ENCODE measurements at places on chromosomes 4 and X.

DNA sequence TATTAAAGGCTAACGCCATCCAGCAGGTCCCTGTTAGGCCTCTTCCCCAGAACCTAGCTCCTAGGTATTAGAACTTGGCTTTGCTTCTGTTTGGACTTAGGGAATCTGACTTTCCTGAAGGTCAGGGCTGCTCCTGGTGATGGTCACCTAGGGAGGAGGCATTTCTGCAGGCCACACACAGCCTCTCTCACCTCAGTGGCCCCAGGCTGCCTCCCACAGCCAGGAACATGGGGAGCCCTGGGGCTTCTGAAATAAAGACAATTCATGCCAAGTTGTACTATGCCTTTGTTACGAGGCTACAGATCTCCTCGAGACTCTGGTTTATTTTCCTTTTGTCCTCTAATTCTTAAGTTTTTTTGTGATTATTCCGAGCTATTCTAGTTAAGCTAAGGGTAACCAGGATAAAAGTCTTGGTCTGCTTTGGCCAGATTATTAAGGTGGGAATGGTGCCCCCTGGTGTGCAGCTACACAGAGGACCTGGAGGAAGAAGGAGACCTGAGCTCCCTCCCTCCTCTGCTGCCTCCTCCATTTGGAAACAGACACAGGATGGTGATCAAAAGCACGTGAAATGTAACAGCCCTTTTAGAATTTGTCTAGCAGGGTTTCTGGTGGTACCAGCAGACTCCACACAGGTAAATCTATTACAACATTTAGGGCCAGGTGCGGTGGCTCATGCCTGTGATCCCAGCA lies 131.0 kb downstream of the DCLK2 start:
- DNase-seq: no peak

DNA sequence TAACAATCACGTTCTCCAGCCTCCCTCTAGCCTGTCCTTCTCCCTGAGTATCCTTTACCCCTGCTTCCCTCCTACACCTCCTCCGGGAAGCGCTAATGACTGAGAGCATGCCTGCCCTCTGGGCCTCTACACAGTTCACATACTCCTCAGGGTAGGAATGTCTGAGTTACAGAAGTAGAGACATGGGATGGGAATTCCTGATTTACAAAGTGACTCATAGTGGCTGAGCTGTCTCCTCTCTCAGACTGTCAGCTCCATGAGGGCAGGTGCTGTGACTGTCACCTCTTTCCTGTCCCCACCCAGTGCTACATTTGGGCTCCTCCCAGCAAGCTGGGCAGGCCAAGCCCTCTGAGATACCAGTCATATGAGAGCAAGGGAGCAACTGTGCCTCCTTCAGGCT lies 2.6 kb downstream of the LAS1L start:
- DNase-seq: no peak

DNA sequence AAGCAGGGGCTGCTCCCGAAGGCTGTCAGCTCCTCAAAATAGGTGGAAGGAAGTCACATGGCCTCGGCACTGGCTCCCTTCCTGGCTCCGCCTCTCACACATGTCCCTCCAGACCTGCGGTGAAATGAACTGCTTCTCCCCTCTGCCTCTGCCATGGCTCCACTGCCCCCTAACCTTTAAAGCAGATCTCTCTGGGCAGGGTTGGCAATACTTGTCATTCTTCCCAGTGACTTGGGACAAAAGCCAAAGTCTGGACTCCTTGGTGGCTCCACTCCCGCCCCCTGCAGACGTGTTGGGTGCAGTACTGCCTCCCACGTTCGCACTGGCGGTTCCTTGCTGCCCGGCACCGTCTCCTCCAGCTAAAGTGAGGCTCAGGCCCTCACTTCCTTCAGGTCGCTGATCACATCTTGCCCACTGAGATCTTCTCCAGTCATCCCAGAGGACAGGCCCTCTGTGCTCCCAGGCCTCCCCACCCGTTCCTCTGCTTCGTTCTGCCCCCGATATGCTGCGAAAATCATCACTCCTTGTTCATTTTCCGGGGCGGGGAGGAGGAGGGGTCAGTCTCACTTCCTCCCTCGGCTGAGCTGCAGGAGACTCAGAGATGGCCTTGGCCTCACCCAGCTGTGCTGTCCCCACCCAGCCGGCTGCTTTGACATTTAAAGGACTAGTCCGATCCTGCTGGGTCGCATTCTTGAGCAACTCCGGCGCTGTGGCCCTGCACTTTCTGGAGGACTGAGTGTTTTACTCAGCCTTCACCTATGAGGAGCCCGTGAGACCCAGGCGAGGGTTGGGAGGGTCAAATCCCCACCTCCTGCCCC lies 97.4 kb downstream of the PHKA2 start:
- peak; percentile 51 for DNase-seq

GRCh38 chrX:20527558-20528011 lies 260.9 kb upstream of the RPS6KA3 start:
- no peak for DNase-seq

DNA sequence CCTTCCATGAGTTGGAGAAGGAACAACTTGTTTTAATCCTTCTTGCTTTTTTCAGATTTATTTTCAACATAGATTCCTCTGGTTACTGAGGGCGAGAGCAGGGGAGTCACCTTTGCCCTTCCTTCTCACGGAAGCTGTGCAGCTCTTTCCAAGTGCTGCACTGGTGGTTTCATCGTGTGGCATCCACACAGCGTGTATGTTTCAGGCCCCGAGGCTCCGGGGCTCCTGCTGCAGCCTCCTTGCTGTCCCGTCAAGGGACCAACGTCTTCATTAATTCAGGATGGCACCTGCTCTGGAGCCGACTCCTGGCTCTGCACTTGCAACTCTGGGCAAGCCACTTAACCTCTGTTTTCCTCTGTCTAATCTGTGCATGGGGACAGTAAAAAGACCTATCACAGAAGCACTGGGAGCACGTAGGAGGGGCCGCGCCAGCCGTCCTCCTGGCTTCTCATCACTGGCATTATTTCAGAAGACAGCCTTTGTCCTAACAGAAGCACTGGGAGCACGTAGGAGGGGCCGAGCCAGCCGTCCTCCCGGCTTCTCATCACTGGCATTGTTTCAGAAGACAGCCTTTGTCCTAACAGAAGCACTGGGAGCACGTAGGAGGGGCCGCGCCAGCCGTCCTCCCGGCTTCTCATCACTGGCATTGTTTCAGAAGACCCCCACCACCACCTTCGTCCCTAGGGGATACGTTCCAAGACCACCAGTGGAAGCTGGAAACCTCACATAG lies 117.8 kb upstream of the NKX1-1 start:
- no peak for DNase-seq

DNA sequence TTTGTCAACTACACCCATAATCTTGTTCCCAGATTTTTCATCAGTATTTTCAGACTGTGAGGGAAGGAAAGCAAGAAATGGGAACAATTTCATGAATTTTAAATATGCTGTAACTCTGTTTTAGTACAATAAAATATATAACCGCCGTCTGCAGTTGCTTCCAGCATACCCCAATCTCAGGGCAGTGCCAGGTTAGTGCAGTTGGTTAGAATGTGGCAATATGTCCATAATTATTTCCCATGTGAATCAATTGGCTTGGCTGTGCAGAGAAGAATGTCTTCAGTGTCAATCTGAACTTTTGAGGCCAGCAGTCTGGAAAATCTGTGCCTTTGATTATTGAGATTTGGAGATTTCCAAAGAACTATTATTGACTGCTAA lies 5.0 kb upstream of the MMAA start:
- no peak for DNase-seq

DNA sequence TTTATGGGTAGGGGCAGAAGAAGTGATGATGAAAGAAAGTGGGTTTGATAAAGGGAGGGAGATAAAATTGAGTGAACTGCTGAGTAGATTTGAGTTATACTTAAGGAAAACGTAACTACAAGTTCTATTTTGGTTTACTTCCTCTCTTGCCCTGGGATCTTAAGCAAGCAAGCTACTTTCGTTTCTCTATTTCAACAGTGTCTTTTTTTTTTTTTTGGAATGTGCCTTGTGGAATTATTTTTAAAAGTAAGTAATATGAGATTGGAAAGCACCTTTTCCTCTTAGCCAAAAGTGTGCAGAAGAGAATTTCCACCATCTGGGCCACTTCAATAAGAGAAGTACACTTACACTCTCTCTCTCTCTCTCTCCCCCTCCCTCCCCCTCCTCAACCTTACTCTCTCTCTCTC lies 16.0 kb upstream of the C4orf36 start:
- no peak for DNase-seq

DNA sequence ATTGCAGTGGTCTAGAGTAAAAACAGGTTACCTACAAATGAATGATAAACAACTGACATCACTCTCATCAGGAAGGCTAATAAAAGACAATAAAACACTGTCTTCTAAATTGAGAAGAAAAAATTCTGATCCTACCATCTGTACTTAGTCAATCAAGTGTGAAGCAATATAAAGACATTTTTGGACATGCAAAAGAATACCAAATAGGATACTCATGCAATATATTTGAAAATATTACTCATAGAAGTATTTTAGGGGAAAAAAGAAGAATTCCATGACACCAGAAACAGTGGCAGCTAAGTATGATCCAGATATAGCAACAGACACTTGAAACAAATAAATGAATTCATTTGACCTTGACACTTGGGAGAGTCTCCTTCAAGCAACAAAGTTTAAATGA lies 63.8 kb upstream of the FAM120C start:
- DNase-seq: no peak

DNA sequence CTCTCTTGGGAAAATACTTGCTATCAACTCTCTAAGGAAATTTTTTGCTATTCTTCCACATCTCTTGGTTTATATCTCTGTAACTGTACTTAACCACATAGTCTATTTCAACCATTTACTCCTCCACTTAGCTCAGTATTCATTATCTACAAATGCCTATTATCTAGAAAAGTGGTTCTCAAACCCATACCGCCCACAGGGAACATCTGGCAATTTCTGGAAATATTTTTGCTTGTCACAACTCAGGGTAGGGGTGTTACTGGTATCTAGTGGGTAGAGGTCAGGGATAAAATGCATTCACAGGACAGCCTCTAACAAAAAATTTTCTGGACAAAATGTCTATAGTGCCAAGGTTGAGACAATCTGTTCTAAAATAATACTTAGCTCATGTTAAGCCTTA lies 14.4 kb downstream of the ATRX start:
- no peak for DNase-seq

GRCh38 chrX:115690511-115691216 lies 129.7 kb downstream of the PLS3 start:
- peak; percentile 20 for DNase-seq

GRCh38 chr4:38664706-38665401 lies 855 bp downstream of the KLF3 start:
- DNase-seq: peak; percentile 65

DNA sequence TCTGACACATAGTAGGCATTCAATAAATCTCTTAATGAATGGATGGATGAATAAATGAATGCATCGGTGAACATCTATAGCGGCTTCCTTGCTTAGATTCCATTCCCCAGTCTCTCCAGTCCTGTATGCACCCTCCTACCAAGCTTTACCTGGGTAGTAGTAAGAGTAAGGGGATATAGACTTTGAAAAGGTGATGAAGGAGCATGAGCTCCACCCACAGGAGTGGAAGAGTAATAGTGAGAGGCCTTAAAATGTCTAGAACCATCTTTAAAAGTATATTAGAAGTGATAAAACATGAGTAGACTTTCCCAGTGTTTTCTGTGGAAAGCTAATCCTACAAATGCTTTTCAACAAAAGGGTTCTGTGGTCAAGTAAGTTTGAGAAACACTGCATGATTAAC lies 35.5 kb upstream of the GPC3 start:
- no peak for DNase-seq

GRCh38 chr4:73823760-73824159 lies 12.7 kb upstream of the CXCL6 start:
- DNase-seq: no peak

DNA sequence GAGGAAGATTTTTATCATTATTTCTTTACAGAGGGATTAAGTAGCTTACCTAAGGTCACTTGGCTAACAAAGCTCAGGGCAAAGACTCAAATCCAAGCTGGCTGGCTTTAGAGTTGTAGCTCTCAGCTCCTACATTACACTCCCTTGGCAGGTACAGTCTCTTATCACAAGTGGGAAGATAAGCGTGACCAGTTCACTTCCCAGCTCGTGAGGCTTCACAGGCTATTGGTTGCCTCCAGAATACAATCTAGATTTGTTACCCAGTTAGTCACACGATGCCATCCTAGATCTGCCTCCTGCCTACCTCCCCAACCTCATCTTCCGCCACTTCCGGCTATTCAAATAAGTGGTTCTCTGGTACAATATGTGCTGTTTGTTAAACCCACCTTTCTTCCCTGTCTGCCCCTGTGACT lies 3.7 kb downstream of the MMRN1 start:
- DNase-seq: no peak

GRCh38 chr4:164221631-164222030 lies 532.3 kb upstream of the SMIM31 start:
- DNase-seq: no peak

GRCh38 chrX:125846271-125846670 lies 319.8 kb downstream of the DCAF12L2 start:
- no peak for DNase-seq

- no peak for DNase-seq
Measured at GRCh38 chr4:92172203-92172602, 131.6 kb upstream of the GRID2 start.

GRCh38 chr4:164439037-164439436 lies 314.9 kb upstream of the SMIM31 start:
- DNase-seq: no peak

DNA sequence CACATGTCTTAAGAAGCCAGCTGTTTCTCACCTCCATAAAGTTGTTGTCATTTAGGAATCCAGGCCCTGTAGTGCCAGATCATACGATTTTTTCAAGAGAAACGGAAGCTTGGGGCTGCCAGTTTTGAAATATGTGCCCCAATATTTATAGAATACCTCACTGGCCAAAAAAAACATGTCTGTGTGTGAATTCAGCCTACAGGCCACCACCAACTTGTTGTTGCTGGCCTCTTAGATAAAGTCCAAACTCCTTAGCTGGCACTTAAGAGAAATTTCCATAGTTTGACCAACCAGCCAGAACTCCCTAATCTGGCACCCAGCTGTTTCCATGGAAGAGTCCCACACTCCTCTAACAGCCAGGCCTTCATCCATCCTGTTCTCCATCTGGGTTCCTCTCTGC lies 74.1 kb downstream of the WDR19 start:
- no peak for DNase-seq

DNA sequence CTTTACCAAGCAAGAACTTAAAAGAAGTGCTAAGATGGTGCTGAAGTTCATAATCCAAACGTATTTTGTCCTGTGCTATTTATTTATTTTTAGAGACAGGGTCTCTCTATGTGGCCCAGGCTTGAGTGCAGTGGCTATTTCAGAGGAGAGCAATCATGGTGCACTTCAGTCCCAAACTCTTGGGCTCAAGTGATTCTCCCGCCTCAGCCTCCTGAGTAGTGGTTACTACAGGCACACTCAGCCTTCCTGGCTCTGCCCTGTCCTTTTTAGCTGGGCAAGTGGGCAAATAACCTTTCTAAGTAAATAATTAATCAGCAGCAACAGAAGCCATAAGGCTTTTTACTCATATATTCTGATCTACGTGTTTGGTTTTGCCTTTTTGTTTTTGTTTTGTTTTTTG lies 2.6 kb downstream of the NSD2 start:
- no peak for DNase-seq

GRCh38 chr4:16197876-16198665 lies 28.2 kb downstream of the TAPT1 start:
- no peak for DNase-seq

GRCh38 chr4:138034871-138035270 lies 207.3 kb downstream of the SLC7A11 start:
- no peak for DNase-seq

Measured in hippocampal formation (tissue), 2 donors.